ENCODE measurements at places on chromosomes 2 and 18. TPM values are rescaled to one million over a fixed set of nuclear protein-coding genes. Genes with fewer than 3 reads are reported as not detected.

- no peak for DNase-seq
Observed at GRCh38 chr18:59718108-59718463, 20.9 kb upstream of the CCBE1 start.

DNA sequence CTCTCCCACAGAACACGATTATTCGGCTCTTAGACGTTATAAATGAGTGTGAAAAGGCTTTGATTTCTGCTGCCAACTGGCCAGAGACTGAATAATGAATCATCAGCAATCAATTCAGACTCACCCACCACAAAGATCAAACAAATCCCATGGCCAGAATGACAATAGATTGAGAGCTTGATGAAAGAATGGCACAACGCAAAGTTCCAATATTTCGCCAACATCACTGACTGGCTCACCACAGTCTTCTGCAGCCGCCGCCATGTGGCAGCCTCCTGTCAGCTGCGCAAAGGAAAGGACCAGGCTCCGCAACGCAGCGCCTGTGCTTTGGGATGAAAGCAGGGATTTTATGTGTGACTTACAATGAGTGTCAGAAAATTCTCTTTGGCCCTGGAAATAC, 104.4 kb upstream of the SOX11 start:
- DNase-seq, result no peak

DNA sequence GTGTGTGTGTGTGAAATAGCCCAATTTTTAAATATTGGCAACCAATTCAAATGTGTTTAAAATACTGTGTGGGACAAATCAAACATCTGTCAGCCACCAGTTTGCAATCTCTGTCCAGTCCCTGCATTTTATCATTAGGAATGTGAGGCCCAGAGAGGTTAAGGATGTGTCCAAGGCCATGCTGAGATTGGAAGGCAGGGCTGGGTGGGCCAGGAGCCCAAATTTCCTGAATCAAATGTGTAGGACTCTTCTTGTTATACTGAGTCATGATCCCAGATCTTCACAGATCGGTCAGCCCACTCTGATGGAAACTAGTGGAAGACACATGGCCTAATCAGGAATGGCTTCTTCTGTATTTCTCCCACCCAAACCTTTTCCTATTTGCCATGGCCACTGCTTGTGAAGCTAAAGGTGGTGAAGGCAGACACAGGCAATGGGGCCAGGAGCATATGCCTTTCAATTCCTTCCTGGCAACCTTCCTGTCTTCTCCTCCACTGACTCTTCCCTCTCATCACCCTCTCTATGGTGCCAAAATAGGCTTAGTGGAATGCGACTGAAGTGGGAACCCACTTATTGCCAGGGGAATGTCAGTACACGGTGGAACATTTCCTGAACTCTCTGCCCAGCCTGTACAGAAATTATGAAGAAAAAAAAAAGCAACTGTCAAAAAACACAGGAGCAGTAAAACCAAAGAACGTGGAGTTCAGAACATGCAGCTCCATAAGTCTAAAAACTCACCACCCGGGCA, 35.5 kb downstream of the ZEB2 start:
- DNase-seq, result no peak

DNA sequence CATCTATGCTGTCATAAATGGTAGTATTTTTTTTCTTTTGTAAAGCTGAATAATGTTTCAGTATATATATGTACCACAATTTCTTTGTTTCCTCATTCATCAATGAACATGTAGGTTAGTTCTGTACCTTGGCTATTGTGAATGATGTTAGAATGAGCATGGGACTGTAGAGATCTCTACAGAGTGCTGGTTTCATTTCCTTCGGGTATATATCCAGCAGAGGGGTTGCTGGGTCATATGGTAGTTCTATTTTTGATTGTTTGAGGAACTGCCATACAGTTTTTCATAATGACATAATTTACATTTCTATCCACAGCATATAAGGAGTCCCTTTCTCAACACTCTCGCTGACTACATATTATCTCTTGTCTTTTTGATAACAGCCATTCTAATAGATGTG, 243.5 kb downstream of the CDH7 start:
- DNase-seq, result no peak

DNA sequence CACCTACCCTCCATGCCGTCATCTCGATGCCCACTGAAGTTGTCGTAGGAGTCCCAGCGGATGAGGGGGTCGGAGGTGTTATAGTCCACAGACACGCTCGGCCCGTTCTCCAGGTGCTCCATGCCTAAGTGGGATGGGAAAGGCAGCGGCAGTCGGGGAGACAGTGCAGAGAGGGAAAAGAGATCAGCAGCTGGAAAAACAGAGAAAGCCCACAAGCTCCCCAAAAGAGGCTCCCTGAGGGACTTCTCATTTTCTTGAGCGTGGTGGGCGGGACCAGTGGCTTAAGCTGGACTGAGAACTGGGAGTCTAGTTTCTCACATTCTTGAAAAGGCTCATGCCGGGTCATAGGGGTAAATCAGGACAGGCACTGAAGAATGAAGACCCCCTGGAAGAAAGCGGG, 121.9 kb downstream of the TNS1 start:
- DNase-seq, result no peak

DNA sequence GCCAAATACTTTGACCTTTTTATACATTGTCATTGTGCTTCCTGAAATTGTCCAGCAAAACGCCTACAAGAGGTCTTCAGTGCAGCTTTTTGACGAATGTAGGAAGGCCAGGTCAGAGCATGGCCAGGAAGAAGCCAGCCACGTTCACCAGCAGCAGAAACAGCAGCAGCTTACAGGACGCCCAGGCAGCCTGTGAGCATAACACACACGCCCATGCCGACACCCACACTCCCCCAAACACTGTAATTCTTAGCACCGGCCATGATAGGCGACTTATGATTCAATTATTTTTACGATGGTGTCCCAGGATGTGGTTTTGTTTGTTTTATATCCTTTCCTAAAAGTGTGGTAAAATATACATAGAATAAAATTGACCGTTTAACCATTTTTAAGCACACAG, 249.1 kb upstream of the SALL3 start:
- DNase-seq, result no peak

GRCh38 chr2:20016346-20016745, 3.9 kb upstream of the MATN3 start:
- no peak for DNase-seq

DNA sequence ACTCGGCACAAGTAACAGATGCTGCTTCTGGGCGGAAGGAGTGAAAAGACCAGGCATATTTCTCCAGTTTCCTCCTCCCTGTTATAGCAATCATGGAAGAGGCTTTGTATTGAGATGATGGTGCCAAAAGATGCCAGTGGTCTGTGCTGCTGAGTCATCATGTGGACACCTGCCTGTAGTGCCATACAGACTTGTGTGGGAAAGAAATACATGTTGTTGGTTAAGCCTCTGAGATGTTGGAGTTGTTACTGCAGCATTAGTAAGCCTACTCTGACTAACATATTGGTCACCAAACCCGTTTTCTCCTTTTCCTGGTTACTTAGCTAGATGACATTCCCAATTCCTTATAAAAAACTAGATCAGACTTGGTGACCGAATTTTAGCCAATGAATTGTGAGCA, 356.9 kb downstream of the ZNF521 start:
- no peak for DNase-seq

- peak; percentile 24 for DNase-seq
Observed at GRCh38 chr18:58045242-58046092, 1.4 kb downstream of the NEDD4L start.

DNA sequence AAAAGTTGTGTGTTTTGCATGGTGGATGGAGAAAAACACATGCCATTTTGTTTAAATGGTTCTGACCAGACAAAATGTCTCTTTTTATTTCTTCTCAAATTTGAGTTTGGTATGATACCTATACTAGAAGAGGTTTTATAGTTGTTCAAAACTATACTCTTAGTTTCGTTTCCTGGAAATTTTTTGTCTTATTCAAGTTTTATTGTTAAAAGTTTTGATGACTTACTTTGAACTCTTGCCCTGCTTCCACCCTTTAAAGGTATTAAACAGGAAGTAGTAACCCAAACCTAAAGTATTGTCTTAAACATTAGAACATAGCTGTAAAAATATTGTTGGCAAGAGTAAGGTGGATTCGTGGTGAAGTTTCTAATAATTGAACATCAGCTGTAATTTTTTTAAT, 98.2 kb downstream of the BABAM2 start:
- DNase-seq, result no peak

DNA sequence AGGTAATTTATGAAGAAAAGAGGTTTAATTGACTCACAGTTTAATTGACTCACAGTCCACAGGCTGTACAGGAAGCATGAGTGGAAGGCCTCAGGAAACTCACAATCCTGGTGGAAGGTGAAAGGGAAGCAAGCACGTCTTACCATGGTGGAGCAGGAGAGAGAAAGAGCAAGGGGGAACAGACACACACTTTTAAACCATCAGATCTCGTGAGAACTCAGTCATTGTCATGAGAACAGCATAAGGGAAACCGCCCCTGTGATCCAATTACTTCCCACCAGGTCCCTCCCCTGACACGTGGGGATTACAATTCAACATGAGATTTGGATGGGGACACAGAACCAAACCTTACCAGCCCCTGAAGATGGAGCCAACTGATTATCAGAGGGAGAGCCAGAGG, 11.2 kb upstream of the PUM2 start:
- DNase-seq, result no peak

- no peak for DNase-seq
Observed at GRCh38 chr2:167787021-167787420, 460.4 kb downstream of the STK39 start.

DNA sequence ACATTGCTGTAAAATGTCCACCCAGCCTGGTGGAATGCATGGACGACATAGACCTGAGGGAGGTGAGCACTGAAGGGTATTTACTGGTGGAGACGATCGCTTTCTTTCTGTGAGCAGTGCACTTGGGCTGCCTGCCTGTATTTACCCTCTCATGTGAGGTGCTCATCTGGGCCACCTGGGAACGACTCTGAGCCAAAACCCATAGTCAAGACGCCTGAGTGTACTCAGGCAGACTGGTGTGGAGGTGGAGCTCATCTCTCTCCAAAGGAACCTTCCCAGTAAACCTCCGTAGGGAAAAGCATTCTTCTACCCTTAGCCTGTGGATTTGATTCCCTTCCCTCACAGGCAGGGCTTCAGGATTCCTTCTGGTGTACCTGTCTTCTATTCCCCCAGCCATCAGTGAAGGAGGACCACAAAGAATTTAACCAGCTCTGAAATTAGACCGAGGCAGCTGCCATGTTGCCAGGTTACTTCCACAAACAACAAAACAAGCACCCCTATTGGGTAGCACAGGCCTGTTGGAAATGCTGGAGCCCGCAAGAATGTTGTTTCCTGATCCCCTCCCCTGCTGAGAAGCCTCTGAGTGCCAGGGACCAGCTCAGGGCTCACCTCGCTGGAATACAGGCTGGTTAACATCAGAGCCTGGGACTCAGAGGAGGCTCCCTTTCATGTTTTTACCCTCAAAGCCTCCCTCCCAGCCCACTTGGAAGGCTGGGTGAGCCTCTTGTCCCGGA, 47.5 kb upstream of the TXNDC2 start:
- DNase-seq, result no peak

DNA sequence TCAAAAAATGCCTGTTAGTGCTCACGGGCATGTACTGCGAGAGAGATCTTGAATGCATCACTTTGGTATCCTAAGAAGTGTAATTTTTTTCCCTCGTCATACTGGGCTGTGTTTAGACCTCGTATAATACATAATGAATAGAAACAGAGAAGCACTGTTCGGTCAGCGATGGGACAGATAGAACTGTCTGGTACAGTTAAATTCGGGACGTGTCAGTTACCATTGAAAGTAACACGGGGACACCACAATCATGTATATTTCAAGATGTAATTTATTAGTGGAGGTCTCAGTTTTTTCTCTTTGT, 1.8 kb downstream of the PKP4 start:
- DNase-seq, result no peak

GRCh38 chr2:145067549-145068030, 547.7 kb upstream of the ZEB2 start:
- no peak for DNase-seq

GRCh38 chr2:200443916-200444315, 66.0 kb downstream of the KCTD18 start:
- DNase-seq, result no peak

DNA sequence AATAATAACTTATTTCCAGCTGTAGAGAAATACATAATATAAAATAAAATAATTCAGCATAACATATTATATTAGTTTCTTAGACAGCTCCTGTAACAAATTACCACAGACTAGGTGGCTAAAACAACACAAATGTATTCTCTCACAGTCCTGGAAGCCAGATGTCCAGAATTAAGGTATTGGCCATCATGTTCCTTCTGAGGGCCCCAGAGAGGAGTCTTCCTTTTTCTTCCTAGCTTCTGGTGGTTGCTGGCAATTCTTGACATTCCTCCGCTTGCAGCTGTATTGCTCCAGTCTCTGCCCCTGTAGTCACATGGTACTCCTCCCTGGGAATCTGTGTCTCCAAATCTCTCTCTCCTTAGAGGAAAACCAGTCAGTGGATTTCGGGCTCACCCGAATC, 146.8 kb downstream of the RBM43 start:
- no peak for DNase-seq

- no peak for DNase-seq
Observed at GRCh38 chr2:97654791-97655190, 8.9 kb downstream of the COX5B start.

DNA sequence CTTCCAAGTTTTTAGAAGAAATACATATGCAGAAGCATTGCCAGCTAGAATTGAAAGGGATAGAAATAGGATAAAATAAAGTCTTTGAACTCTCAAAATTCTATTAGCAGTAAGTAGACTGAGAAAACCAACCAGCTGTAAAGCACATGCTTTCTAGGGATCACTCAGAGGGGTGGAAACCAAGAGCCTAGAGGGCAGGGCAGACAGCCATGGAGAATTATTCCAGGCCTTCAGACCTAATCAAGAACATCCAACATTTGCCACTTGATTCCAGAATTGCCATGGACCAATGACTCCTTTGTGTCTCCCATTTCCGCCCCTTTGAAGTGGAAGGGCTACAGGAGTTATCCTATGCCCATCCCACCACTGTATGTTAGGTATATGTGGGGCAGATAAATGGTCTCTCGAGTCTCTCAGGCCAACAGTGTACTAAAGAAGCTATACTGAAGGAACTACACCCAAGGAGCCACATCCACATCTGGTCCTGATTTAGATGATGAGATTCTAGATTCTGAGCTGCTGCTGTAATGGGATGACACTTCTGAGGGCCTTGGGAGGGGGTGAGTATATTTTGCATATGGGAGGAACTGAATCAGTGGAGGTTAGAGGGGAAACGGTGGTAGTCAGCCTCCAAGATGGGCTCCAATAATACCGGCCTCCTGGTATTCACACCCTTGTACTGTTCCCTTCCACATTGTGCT, 4.0 kb downstream of the FARSB start:
- DNase-seq, result no peak

The RUFY4 gene
- total RNA-seq, result 2.1 TPM

The ANKAR gene
- 4.8 TPM for total RNA-seq

The TMEM169 gene
- total RNA-seq, result 2.6 TPM

The MAP3K19 gene
- not detected for total RNA-seq

The ASPRV1 gene
- total RNA-seq, result 0.99 TPM

The LAMA3 gene
- 0.20 TPM for total RNA-seq

The SCYGR4 gene
- not detected for total RNA-seq

The CNDP1 gene
- total RNA-seq, result not detected

The GCG gene
- not detected for total RNA-seq

The PKDCC gene
- total RNA-seq, result not detected
